ENCODE measurements at places on chromosomes 13 and 19. TPM values are rescaled to one million over a fixed set of nuclear protein-coding genes. Genes with fewer than 3 reads are reported as not detected.

- H3K36me3 ChIP-seq = no peaks in the 10 kb centered on the region
- no peak for DNase-seq
- no peak overlapping the region for H3K4me3 ChIP-seq
Observed at GRCh38 chr13:89382981-89383380, 1711.8 kb downstream of the SLITRK5 start.

- H3K4me1 ChIP-seq = peaks cover 8% of the 10 kb centered on the region
- H3K27ac ChIP-seq = peak overlapping the region; percentile 95
- peak overlapping the region; percentile 98 for H3K4me3 ChIP-seq
- DNase-seq = peak; percentile 74
Observed at GRCh38 chr13:110914331-110915056, 375 bp downstream of the ANKRD10 start.

GRCh38 chr13:33611121-33611805, 206.7 kb upstream of the RFC3 start:
- no peaks in the 10 kb centered on the region for H3K36me3 ChIP-seq
- H3K4me3 ChIP-seq = no peak overlapping the region
- peak overlapping the region; percentile 78 for H3K27ac ChIP-seq
- DNase-seq = peak; percentile 64
- no peaks in the 10 kb centered on the region for H3K27me3 ChIP-seq
- H3K4me1 ChIP-seq = peaks cover 5% of the 10 kb centered on the region

- DNase-seq = no peak
- peaks cover 8% of the 10 kb centered on the region for H3K4me1 ChIP-seq
- no peak overlapping the region for H3K27ac ChIP-seq
- H3K4me3 ChIP-seq = no peak overlapping the region
- no peaks in the 10 kb centered on the region for H3K27me3 ChIP-seq
Observed at GRCh38 chr13:32259116-32259515, 56.0 kb downstream of the ZAR1L start.

DNA sequence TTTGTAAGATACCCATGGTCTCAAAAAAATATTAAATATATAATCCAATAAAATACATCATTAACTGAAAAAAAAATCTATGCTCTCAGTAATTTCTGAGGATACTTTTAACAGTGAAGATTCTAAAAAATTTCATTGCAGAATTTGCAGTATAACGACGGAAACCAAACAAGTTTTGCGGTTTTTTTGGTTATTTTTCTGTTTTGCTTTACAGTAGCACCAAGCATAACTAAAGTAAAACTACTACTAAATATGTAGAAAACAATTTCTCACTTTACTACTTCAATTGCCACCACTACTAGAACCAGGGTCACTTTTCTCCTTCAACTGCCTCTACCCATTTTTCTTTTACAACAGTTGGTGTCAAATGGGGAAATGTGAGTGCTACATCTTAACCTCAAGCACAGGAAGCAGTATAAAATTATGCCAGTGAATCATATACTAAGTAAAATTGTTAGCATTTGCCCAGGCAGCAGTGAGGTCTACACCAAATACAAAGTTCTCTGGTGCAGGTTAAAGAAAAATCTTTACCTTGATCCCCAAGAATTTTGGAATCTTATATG, 24.1 kb downstream of the MICU2 start:
- no peak overlapping the region for H3K27ac ChIP-seq
- H3K4me3 ChIP-seq = no peak overlapping the region
- no peaks in the 10 kb centered on the region for H3K27me3 ChIP-seq
- no peak for DNase-seq
- H3K4me1 ChIP-seq = peaks cover 3% of the 10 kb centered on the region

DNA sequence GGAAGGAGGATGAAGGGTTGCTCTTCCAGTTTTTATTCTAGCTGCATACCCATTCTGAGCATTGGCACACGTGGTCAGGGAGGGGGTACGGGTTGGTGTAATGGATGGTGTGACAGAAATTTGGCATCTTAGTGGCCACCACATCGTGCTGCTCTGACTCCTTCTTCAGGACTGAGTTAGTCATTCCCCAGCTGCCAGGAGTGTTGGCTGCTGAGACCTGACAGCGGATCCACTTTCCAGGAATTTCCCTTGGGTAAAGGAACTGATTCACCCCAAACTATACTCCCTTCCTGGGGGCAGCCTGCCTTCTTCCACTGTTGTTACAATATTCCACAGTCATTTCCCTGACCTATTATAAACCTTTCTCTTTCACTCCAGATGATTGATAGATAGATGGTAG, 595.5 kb upstream of the KLHL1 start:
- H3K27me3 ChIP-seq = no peaks in the 10 kb centered on the region
- no peaks in the 10 kb centered on the region for H3K4me1 ChIP-seq
- no peak overlapping the region for H3K27ac ChIP-seq
- no peak for DNase-seq
- no peaks in the 10 kb centered on the region for H3K36me3 ChIP-seq
- H3K4me3 ChIP-seq = no peak overlapping the region

DNA sequence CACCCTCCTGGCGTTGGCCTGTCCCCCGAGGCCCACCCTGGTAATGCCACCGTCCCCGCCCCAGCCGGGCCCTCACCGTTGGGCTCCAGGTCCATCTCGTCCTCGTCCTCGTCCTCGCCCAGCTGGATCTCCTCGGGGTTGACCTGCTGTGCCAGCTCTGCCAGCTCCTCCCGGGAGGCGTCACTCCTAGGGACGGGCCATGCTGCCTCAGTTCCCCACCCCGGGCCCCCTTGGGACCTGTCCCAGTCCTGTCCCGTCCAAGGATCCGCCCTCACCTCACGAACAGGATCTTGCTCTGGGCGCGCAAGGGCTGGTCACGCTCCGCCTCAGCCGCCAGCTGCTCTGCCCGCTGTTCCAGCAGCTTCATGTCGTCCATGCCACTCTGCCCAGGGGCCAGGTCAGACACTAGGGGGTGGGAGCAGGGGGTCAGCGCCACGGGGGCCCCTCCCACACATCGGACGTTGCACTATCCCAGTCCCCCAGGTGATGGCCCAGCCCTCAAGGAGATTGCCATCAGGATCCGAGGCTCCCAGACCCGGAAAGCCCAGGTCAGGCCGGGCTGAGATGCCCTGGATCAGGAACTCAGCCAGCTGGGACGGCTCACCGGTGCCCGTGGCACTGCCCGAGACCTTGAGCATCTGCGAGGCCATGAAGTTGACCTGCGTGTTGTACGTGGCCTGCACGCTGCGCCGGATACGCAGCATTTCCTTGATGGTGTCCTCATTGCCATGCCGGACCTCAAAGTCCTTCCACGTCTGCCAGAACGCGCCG, 9.5 kb downstream of the XAB2 start:
- no peak overlapping the region for H3K27ac ChIP-seq
- H3K36me3 ChIP-seq = peaks cover 54% of the 10 kb centered on the region
- no peak overlapping the region for H3K4me3 ChIP-seq
- H3K27me3 ChIP-seq = no peaks in the 10 kb centered on the region
- no peaks in the 10 kb centered on the region for H3K4me1 ChIP-seq

DNA sequence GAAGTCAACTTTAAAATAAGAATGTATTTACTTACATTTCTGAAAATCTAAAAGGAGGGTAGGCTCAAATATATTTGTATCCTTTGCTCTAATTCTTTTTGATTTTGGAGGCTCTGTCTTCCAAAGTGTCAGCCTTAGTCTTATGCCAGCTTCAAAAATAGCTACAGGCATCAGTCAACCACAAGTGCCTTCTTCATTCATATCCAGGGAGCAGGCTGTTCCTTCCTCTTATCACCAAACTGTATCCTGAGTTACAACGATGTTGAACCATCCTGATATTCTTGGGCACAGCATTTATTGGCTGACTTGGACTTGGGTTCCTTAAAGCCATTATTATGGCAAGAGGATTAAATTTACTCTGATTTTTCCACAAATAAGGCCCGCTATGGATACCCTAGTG, 1161.3 kb downstream of the PCDH17 start:
- no peak overlapping the region for H3K4me3 ChIP-seq
- H3K27ac ChIP-seq = no peak overlapping the region
- DNase-seq = no peak
- H3K36me3 ChIP-seq = no peaks in the 10 kb centered on the region

GRCh38 chr13:70107498-70108281, at the start of gene ATXN8OS:
Gene ATXN8OS, plus strand, starts transcription at chr13:70107826.
- no peaks in the 10 kb centered on the region for H3K36me3 ChIP-seq
- no peaks in the 10 kb centered on the region for H3K4me1 ChIP-seq
- DNase-seq = no peak
- H3K4me3 ChIP-seq = no peak within 1 kb of the TSS

- no peak overlapping the region for H3K4me3 ChIP-seq
- no peaks in the 10 kb centered on the region for H3K27me3 ChIP-seq
- peaks cover 41% of the 10 kb centered on the region for H3K4me1 ChIP-seq
- H3K27ac ChIP-seq = peak overlapping the region; percentile 73
- H3K36me3 ChIP-seq = peaks cover 10% of the 10 kb centered on the region
Observed at GRCh38 chr19:38685666-38686529, 38.4 kb downstream of the ACTN4 start.

GRCh38 chr19:1383312-1384084, at the start of gene NDUFS7:
Gene NDUFS7, plus strand, starts transcription at chr19:1383907. Its CDS starts 20 bp downstream, at chr19:1383927.
- H3K27ac ChIP-seq = peak within 1 kb of the TSS; percentile 62
- H3K4me3 ChIP-seq = peak within 1 kb of the TSS; percentile 58
- H3K27me3 ChIP-seq = no peaks in the 10 kb centered on the region
- peaks cover 3% of the 10 kb centered on the region for H3K36me3 ChIP-seq

Gene ERICH4
- not detected for total RNA-seq

DNA sequence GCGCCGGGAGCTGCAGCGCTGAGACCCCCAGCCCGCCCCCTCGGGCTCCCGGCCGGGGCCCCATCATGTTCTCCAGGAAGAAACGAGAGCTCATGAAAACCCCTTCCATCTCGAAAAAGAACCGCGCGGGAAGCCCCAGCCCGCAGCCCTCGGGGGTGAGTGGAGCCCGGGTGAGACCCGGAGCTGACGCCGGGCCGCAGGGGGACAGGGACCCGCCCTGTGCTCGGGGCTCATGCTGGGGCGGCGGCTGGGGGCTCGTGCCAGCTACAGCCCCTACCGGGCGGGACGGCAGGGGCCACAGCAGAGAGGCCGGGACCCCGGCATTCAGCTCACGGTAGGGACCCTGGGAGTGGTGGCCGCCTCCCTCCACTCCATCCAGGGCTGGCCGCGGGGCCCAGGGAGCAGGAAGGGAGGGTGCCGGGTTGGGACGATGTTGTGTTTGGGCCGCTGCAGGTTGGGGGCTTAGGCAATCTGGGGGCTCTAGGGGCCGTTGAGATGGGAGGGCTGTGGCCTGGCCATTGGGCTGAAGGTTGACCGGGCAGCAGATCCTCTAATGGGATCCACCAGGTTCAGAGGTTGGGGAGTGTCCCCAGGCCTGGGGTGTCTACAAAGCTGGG, 482 bp downstream of the ARHGAP45 start:
- no peak for DNase-seq
- peak overlapping the region; percentile 38 for H3K4me3 ChIP-seq
- no peak overlapping the region for H3K27ac ChIP-seq
- H3K4me1 ChIP-seq = peaks cover 3% of the 10 kb centered on the region
- no peaks in the 10 kb centered on the region for H3K36me3 ChIP-seq
- peaks cover 45% of the 10 kb centered on the region for H3K27me3 ChIP-seq

Gene GPR4
- total RNA-seq = not detected

DNA sequence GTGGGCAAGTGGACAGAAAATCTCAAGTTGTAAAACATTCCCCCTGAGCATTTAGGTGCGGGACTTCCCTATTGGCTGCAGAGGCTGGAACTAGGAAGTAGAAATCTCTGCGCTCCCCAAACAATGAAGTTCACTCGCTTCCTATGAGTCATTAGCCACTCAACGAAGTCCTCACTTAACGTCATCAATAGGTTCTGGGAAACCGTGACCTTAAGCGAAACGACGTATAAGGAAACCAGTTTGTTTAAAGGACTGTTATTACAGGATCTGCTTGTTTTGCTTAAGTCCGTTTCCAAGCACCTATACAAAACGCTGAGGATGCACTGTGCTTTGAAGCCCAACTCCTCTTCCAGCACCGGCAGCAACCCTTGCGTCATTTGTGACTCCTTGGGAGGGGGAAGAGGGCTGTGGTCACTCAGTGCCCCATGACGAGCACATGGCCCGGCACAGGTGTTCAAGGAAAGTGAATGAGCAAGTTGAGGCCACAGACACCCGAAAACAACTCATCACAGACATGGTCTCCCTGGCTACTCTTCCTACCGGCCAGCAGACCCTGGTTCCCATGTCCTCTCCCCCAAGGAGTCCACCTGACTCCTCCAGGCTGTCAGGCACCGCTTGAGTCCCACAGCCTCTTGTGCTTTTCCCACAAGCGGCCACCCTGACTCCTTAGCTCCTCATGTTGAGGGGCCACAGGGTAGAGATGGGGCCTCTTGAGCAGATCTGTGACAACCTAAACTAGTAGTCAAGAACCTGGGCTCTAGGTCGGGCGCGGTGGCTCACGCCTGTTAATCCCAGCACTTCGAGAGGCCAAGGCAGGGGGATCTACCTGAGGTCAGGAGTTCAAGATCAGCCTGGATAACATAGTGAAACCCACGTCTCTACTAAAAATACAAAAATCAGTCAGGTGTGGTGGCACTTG, 4.8 kb downstream of the RPS16 start:
- peak overlapping the region; percentile 74 for H3K27ac ChIP-seq
- peak overlapping the region; percentile 1 for H3K4me3 ChIP-seq
- H3K27me3 ChIP-seq = no peaks in the 10 kb centered on the region
- H3K4me1 ChIP-seq = peaks cover 23% of the 10 kb centered on the region
- peak; percentile 100 for DNase-seq

GRCh38 chr19:47729468-47729798, 15.9 kb upstream of the NOP53 start:
- peaks cover 19% of the 10 kb centered on the region for H3K4me1 ChIP-seq
- no peaks in the 10 kb centered on the region for H3K27me3 ChIP-seq
- no peak overlapping the region for H3K4me3 ChIP-seq

GRCh38 chr13:45786293-45786920, 65.1 kb downstream of the SIAH3 start:
- peaks cover 35% of the 10 kb centered on the region for H3K27me3 ChIP-seq
- no peak overlapping the region for H3K4me3 ChIP-seq
- DNase-seq = no peak
- no peak overlapping the region for H3K27ac ChIP-seq
- no peaks in the 10 kb centered on the region for H3K4me1 ChIP-seq
- no peaks in the 10 kb centered on the region for H3K36me3 ChIP-seq

Gene CYP4F2
- total RNA-seq = not detected

DNA sequence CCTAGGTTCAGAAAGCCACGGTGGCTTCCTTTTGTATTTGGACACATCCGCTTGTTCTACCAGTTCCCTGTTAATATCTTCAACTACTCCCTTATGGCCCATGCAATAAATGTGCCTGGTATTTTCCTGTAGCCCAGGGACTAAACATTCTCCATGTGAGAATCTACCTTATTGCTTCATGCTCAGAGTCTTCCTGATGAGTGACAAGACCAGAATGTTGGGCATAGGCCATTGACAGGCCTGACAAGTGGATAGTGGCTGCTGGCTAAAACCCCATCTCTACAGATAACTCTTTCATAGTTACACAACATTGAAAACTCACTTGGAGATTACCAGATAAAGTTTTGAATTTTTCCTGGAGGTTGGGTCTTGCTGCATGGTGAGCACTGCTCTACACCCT, 449.9 kb downstream of the HS6ST3 start:
- H3K36me3 ChIP-seq = no peaks in the 10 kb centered on the region
- H3K27ac ChIP-seq = no peak overlapping the region
- no peaks in the 10 kb centered on the region for H3K4me1 ChIP-seq
- DNase-seq = no peak
- H3K4me3 ChIP-seq = no peak overlapping the region

Gene CFAP97D2
- not detected for total RNA-seq

GRCh38 chr19:13850910-13851733, 25.8 kb upstream of the NANOS3 start:
- H3K4me1 ChIP-seq = peaks cover 35% of the 10 kb centered on the region
- H3K27ac ChIP-seq = peak overlapping the region; percentile 98
- peak overlapping the region; percentile 1 for H3K4me3 ChIP-seq
- H3K27me3 ChIP-seq = no peaks in the 10 kb centered on the region
- H3K36me3 ChIP-seq = no peaks in the 10 kb centered on the region
